ENCODE measurements at places on chromosomes 2 and 18.

GRCh38 chr2:217096474-217097225 is 236.8 kb upstream of the TNP1 start:
- no peak for DNase-seq

- no peak for DNase-seq
Measured at GRCh38 chr18:8901019-8901418, 195.7 kb downstream of the MTCL1 start.

- no peak for DNase-seq
Measured at GRCh38 chr2:159449504-159450124, 163.1 kb upstream of the WDSUB1 start.

- DNase-seq: no peak
Measured at GRCh38 chr2:134174711-134175110, 79.2 kb upstream of the MGAT5 start.

- DNase-seq: no peak
Measured at GRCh38 chr2:159939946-159940345, 122.5 kb downstream of the PLA2R1 start.

DNA sequence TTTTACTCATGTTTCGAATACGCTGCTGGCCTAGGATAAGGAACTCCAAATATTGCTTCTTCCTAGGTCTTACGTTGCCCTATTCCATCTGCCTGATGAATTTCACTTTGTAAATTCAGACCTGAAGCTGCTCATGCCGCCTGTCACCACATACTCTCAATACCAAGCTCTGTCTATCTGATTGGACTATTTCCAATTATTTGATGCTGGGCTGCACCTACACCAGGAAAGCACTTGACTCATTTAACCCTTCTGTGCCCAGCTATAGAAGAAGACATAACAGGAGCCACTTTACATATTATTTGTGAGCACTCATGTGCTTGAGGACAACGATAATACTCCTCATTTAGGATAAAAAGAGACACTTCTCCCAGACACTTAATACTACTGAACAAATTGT is 1293.9 kb upstream of the LRRTM1 start:
- no peak for DNase-seq

DNA sequence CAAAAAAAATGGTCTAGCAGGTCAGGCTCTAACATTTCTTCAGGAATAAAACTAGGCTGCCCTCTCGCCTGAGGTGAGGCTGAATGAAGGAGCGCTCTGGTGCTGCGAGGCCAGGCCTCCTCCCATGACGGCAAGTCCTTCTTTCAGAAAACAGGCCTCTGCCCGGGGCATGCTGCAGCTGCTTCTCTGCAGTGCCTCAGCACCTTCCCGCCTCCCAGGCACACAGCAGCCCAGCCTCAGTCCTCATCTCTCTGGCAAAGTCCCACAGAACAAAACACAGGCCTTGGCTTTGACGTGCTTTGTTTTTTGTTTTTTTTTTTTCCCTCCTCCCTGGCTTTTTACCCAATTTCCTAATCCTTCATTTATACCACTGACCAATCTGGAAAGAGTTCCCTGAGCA is 74.8 kb downstream of the BCL11A start:
- no peak for DNase-seq

GRCh38 chr2:202950592-202950991 is 38.5 kb downstream of the CARF start:
- no peak for DNase-seq

DNA sequence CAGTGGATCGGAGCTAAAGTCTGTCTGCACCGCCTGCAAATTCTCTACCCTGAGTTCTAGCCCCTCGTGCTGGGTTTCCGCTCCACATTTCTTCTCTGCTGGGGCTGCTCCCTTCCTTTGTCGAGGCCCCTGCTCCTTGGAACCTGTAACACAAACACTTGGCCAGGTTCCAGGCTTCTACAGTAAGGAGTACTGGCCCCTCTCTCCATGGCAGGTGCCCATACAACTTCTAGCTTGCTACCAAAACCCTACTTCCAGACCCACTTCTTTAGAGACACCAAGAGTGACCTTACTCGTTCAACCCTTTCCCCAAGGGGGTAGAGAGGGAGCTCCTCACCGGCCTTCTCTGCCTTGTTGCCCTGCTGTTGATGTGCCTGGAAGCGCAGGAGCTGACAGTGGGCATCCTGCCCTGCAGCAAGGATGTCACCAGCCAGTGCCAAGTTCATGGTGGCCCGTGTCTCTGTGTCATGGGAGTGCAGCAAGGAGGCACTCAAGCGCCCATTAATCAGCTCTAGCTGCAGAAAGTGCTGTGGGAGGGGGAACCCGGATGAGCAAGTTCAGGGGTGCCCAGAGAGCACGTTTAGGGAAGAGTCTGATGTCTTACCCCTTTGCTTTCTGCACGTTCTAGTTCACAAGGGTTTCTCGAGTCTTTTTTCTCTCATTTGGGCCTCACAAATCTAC is 1.1 kb downstream of the PREB start:
- no peak for DNase-seq

DNA sequence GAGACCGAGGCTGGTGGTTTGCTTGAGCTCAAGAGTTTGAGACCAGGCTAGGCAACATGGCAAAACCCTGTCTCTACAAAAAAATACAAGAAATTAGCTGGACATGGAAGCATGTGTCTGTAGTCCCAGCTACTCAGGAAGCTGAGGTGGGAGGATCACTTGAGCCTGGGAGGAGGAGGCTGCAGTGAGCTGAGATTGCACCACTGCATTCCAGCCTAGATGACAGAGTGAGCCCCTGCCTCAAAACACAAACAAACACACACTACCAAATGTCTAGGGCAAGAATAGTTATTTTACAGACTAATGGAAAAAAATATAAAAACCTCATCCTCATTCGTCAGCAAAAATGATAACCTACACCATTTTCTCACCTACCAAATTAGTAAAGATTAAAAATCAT is 15.3 kb downstream of the BUB1 start:
- no peak for DNase-seq

GRCh38 chr18:70221156-70221914 is 15.8 kb upstream of the RTTN start:
- DNase-seq: no peak

DNA sequence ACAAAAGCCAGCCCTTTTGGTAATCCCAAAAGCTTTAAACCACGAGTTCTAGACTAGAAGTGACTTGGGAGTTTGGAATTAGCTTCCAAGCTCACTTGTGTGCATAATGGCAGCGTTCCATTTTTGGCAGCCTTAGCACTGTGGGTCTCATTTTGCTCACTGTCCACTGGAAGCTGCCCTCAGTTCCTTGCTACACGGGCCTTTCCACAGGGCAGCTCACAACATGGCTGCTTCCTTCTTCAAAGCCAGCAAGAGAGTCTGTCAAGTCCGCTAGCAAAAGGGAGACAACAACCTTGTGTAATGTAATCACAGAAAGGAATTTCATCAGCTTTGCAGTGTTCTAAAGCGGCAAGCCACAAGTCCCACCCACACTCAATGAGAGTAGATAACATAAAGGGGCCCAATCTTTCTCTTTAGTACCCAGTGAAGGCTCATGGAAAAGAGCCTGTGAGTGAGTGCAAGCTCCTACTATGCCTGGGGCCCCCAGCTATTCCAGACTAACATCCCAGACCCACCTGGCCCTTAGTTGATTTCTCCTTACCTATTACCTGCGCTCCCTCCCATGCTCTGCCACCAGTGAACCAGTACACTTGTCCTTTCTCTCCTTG is 239.7 kb upstream of the FBXO11 start:
- no peak for DNase-seq

- DNase-seq: no peak
Measured at GRCh38 chr18:64919971-64920570, 771.2 kb upstream of the LINC00305 start.

GRCh38 chr2:144552821-144553220 is 32.9 kb upstream of the ZEB2 start:
- no peak for DNase-seq

- no peak for DNase-seq
Measured at GRCh38 chr2:81976998-81977397, 1672.4 kb upstream of the LRRTM1 start.

DNA sequence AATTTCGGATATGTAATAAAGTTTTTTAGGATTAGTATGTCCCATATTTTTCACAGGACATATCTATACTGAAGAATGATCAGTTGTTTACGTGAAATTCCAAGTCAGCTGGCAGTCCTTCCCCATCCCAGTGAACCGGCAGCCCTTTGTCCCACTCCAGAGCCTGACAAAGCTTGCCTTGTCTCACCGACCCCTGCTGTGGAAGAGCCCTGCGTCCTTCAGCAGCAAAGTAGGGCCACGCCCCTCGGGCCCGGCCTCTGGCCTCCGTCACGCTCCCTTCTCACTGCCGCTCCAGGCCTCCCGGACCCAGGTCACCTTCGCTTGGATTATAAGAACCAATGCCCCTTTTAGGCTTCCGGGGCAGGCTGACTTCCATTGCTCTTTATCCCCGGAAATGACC is 89.8 kb upstream of the TGIF1 start:
- DNase-seq: no peak

DNA sequence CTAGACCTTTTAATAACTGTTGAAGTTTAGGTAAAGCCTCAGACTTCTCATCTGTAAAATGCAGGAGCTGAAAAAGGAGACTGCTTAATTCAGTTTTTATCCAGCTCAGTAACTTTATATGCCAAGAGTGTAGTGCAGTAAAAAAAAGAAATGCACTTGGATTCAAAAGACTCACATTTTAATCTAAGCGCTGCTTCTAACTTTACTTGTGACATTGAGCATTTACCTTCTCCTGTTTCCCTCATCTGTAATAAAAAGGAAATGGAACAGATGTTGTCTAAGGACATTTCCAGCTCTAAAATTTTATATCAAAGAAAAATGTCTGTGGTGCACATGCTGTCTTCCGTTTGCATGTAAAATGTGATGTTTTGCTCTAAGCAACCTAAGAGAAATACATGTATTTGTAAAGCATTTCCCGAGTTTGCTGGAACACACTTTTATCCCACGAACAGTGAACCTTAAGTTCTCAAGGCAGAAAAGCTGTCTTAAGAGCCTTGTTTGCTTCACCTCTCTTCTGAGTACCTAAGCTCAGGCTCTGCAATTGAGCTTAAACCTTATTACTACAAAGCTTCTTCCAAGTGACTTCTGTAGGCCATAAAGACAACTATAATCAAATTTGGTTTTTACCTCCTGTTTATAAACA is 24.2 kb upstream of the TANK start:
- DNase-seq: no peak

GRCh38 chr2:170492010-170492409 is 223.1 kb upstream of the SP5 start:
- DNase-seq: no peak

DNA sequence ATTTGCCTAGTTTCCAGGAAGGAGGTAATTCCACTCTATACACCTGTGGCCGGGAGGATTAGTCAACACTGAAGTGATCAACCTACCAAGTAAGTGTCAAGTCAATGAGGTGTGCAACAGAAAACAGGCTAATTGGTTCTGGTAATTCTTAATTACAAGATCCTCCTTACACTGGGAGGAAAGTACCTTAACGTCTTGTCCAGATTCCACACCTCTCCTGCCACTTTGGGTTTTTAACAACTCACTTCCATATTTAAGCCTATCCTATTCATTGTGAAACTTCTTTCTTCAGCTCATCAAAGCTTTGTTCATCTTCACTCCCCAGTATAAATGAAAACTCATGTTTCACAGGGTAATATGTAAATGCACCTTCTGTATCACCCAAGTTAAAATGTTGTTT is 22.0 kb upstream of the MAP4K4 start:
- DNase-seq: no peak

DNA sequence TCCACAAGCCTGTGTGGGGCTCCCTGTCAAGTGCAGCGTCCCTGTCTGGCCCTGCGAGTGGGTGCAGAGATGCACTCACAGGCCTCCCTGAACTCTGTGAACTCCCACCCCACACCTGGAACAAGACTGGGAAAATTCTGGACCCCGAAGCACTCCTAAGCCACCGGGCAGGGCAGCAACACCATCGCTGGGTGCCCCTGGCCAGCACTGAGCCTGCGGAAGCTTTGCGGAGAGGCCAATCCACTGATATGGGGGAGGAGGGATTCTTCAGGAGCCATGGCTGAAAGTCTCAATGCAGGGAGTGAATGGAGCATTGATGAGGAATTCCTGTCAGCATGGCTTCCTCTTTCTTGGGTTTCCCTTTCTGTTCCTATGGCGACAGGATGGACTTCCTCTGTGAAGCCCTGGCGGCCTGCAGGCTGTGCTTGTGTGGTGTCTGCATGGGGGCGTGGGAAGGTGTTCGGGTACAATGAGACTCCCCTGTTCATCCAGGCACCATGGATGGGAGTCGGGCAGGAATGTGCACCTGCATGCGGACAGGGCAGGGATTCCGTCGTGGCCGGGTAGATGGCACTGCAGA is 15.1 kb downstream of the TRIB2 start:
- no peak for DNase-seq

GRCh38 chr2:3420076-3420768 is 40.7 kb downstream of the TRAPPC12 start:
- DNase-seq: no peak

DNA sequence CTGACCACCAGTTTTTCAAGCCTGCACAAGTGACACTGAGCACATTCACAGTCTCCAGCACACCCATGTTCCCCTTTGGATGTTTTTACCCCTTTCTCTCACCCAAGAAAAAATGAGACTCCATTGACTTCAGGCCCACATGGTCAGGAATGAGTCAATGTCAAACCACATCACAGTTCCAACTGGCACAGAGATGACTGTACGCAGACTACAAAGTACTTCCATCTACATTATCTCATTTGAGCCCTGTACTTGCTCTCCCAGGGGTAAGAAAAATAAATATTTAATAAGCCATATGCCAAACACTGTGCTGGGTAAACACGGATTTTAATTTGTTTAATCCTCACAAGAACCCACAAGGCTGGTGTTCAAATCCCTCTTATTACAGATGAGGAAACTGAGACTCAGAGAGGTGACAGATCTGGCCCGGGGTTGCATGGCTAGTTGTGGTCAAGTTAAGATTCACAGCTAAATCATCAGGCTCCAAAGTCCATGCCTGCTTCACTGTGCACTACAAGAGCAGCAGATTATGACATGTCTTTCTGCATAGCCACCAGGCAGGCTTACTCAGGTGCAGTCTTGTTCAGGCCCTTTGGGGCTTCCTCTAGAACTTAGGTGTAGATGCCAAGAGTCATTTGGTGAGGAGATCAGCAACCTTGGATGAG is 106.1 kb downstream of the TXNL1 start:
- DNase-seq: no peak

DNA sequence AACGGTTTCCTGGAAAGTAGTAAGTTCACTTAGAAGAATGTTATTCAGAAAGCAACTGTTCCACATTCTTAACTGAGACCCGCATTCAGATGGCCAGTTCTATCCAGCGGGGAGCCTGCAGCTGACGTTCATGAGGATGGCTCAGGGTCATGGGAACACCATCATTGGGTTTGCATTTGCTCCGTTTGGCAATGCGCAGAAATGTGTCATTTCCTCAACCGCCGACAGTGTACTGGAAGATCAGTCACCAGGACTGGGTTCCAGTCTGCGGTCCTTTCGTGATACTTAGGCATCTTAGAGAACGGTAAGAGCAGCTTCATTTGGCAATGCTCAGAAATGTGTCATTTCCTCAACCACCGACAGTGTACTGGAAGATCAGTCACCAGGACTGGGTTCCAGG is 104.0 kb downstream of the DNER start:
- no peak for DNase-seq

- DNase-seq: no peak
Measured at GRCh38 chr2:180133736-180134135, 126.6 kb upstream of the CWC22 start.
